Erythroblast (primary cell): ENCODE measurements at places on chromosomes 12 and 14.
A peak's percentile ranks its signal among the peaks of the same experiment; 100 is the strongest.

DNA sequence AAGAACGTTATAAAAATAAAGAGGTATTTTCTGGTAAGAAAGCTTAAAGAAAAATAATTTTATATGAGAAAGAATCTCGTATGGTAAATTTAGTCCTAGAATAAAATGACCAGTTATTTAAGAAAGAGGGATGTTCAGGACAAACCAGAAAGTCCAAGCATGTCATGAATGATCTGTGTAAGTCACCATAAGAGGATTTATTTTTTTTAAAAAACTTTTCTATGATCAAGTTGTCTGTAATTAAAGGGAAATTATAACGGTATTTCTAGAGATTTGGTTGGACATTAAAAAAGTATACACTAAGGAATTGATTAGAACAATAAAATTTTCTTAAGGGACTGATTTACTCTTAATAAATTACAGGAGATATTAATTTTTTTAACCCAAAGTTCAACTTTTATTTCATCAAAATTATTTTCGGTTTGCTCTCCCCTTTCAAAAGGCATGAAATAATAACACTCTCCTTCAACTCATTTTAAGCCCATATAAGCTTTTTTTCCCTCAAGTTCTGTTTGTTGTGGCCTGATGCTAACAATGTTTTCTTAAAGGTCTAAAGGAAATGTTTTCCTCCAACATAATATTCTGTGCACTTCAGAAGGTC lies 49.9 kb upstream of the CPSF6 start:
- peak; percentile 25 for DNase-seq

- no peak for DNase-seq
These were observed 71.9 kb downstream of the DYRK2 start for GRCh38 chr12:67720351-67720856.

- no peak for DNase-seq
These were observed 141.2 kb downstream of the PPFIA2 start for GRCh38 chr12:81617915-81618314.

- no peak for DNase-seq
These were observed 1.6 kb downstream of the ADGRD1 start for GRCh38 chr12:130955238-130955816.

GRCh38 chr12:1575408-1576401 lies 18.7 kb downstream of the FBXL14 start:
- peak; percentile 34 for DNase-seq

DNA sequence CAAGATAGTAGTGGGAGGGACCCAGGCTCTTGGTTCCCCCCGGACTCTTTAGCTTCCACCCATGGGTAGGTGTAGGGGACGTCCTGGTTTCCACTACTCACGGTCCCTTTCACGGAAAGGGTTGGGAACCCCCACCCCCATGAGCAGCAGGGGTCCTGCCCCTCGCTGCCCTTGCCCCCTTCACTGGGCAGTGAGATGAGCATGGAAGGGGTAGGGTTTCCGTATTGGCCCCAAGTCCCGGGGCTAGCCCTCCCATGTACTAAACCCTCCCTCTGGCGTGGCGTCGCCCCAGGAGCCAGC lies 12.7 kb downstream of the AGAP2 start:
- no peak for DNase-seq

GRCh38 chr12:614411-614970 lies 48.8 kb downstream of the NINJ2 start:
- DNase-seq = no peak

GRCh38 chr12:78865516-78865915 lies 942 bp downstream of the SYT1 start:
- DNase-seq = no peak

GRCh38 chr14:95098984-95099599 lies 58.2 kb downstream of the DICER1 start:
- peak; percentile 78 for DNase-seq

DNA sequence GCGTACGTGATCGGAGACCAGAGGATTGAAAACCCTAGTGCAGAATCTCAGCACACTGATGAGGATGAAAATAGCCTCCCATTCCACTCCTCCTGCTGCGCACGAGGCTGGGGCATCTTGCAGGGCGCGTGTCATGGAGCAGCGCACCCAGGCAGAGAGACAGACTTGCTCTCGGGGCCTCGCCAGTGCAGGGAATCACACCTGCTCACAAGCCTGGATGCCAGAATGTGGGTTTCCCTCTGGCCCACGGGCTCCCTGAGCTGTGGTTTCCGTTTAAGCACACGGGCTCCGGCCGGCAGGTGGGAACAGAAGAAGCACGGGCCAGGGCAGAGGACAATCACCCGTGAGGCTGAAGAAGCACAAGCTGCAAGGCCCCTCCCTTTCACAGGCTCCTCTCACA lies 2.0 kb downstream of the FGF6 start:
- DNase-seq = no peak

DNA sequence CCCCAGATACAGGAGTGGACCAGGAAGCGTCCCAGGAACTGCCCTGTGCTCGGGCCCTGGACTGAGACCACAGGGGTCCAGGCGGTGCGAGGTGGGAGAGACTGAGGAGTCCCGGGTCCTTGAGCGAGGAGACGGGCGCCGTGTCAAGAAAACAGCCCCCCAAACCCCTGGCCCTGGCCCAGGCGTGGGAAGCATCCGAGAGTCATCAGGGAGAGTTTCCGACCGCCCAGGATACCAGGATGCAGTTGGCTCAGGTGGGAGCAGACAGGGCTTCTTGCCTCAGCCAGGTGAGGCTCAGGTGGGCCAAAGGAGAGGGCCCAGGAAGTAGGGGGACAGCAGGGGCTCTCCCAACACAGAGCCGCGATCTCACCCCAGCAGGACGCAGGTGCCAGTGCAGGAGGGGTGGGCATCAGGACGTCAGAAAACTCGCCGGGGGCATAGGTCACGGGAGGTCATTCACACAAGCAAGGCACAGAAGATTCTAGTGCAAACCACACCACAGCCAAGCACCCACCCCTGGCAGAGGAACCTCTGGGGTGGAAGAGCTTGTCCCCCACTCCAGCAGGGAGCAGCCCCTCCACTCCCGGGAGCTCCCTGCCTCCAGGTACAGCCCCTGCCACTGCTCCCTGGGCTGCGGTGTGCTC lies 102.5 kb upstream of the EIF5 start:
- no peak for DNase-seq

DNA sequence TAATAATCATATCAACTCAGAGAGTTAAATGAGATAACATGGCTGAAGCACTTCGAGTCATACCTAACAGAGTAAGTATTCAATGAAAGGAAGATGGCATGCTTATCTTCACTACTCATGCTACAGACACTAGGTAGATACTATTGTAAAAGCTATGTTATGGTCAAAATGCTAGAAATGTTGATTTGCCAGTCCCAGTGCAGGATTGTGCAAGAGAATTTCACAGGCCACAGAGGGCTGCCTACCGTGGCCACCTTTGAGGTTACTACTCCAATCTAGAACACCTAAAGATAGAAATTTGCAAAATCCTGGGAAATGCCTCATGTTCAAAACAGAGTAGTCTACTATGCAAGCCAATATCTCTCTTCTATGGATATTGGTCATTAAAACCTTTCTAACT lies 75.3 kb upstream of the PLEKHG7 start:
- DNase-seq = no peak

DNA sequence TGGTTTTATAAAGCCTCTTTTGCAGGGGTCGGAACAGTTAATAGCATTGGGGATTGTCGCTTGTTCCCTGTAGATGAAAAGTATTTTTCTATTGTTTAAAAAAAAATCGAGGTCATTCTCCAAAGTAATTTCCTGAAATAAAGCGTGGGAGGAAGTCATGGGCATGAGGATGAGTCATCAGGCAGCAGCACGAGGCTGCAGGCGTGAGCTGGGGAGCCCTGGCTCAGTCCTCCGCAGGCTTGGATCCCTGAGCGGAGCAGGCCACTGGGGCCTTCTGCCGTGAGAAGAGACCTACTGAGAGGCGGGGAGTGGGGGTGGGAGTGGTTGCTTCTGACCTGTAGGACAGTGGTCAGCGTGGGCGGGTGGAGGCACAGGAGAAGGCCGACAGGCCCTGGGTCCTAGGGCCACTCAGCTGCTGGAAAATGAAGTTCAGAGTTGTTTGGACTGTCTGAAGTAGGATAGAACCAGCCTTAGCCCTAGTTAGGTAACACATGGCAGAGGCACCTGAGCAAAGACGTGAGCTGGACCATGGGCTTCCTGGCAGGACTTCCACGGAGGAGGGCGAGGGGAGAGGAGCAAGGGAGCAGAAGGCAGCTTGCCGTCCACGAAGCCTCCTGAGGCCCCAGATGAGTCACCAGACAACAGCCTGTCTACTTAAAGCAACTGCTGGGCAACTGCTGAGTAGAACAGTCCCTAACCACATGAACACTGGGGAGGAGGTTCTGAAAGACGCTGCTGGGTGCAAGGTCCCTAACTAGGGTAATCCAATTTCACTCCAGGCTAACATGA lies 21.1 kb upstream of the LGALS3 start:
- DNase-seq = peak; percentile 67

- no peak for DNase-seq
These were observed 24.9 kb upstream of the ZDHHC17 start for GRCh38 chr12:76738824-76739579.

- DNase-seq = no peak
These were observed 58.9 kb downstream of the ARF6 start for GRCh38 chr14:49951691-49952345.

DNA sequence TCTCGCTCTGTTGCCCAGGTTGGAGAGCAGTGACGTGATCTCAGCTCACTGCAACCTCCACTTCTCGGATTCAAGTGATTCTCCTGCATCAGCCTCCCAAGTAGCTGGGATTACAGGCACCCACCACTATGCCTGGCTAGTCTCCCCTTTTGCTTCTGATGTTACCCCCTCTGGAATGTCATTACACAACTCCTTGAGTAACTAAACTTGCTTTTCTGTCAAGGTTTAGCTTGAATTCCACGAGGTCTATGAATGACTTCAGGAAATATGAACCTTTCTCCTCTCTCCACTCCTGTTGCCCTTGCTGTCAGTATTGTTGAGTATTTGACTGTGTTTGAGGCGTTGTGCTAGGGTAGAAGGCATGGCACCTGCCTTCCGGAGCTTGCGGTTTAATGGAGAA lies 16.8 kb upstream of the RTRAF start:
- DNase-seq = no peak

DNA sequence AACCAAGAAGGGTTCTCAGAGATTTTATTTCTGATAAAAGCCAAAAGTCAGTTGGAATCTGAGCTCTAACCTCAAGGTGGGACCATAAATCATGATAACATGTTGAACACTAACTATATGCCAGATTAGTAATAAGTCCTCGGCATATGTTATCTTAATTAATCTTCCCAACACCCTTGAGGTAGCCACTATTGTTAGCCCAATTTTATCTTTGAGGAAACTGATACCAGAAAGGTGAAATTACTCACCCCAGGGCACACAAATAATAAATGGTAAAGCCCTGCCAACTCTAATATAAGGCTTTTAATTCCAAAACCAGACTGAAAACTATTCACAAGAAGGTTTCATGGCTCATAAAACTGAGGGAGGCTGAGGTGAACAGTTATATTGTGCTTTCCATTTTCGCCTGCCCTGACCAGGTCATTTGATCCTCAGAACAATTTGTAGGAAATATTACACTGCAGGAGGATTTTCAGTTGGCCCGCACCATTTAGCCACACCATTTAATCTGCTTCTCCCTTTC lies 16.1 kb upstream of the NUAK1 start:
- DNase-seq = no peak

GRCh38 chr12:49716553-49716952 lies 9.3 kb upstream of the FMNL3 start:
- no peak for DNase-seq

- no peak for DNase-seq
These were observed 27.7 kb downstream of the PPP1R13B start for GRCh38 chr14:103819503-103820307.

DNA sequence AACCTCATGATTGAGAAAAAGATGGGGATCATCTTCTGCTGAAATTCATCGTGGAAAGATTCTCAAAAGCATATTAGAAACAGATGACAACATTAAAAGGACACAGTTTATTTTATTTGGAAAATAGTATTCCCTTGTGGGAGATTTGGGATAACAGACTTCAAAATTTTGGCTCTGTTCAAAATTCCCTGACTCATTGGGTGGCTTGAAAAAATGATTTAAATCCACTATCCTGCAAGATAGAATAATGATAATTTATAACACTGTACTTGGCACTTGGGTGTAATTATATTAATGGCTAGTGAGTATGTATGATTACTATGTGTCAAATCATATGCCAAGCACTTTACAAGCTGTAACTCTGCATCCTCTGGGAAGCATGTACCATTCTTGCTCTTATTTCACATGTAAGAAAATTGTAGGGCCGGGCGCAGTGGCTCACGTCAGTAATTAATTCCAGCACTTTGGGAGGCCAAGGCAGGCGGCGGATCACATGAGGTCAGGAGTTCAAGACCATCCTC lies 128.8 kb downstream of the LMNTD1 start:
- no peak for DNase-seq

DNA sequence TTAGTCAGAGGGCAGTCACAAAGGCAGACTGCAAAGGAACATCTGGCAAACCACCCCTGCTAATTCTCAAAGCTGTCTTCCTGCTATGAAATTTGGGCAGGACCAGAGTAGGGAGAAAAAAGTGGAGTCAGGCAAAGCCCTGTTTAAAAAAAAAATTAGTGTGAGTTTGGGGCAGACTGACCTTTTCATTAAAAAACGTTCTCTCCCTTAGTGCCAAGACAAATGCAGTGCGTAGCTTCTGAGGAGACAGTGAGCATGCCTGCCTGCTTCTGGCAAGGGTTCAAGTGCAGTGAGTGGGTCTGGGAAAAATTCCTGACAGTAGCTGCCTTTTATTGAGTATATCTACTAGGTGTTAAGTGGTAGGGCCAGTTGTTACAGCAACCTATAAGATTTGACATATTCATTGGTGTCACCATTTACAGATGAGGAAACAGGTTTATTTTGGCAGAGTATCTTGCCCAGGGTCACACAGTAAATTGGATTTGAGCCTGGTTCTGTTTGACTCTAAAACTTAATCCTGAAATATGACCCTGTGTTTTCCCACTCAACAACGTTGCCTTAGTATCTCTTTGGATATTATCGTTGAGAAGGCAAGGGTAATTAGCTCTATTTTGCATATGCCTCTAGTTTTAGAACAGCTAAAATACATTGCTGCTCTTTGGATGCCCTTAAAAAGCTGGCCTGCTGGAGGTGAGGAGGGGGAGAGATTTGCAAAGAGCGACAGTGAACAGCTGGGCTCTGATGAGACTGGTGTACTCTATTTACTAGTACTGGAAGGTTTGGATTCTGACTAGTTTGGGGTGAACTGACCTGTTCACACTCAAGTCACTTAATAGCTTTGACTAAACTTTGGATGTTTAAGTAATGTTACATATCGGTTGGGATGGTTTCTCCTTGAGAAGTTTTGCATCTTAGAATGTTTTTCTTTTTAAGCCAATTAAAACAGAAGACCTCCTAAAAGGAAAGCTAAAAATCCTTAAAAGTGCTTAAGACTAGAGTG lies 72.8 kb downstream of the PAPOLA start:
- no peak for DNase-seq
